ENCODE measurements at places on chromosomes 7 and 10. TPM values are rescaled to one million over a fixed set of nuclear protein-coding genes. Genes with fewer than 3 reads are reported as not detected.

DNA sequence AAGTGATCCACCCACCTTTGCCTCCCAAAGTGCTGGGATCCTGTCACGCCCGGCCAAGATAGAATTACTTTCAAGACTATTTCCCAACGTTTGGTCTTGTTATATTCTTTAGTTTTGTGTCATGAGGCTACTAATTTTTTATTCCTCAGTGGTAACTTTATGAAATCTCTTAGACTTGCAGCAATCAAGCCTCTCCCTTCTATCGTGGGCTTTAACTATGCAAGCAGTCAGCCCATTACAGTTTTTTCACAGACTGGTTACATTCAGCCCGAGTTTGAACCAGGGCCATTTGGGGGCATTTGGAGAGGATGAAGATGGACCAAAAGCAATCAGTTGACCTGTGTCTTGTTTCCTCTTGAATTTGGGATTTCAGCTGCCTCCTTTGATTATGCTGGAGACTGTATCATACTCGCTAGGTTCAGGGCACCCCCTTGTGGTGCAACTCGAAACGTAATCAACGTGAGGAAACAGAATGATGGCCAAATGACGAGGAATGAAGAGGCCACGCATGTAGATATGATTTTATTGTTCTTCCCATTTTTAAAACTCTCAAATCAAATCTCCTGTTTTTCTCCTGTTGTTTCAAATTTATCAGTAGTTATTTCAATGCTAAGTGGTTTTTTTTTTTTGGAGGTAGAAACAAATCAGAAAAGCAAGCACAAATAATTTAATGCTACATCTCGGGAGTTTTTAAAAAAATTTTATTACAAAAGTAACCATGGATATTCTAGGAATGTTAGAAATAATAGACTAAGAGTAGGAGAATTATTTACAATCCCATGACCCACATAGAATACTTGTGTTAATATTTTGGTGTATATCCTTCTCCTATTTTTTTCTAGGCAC is 151.6 kb downstream of the KIAA1217 start:
- H3K36me3 ChIP-seq: no peaks in the 10 kb centered on the region
- DNase-seq: no peak
- H3K4me1 ChIP-seq: peaks cover 10% of the 10 kb centered on the region
- H3K27ac ChIP-seq: no peak overlapping the region
- no peaks in the 10 kb centered on the region for H3K27me3 ChIP-seq

GRCh38 chr7:300048-300447 is 10.1 kb downstream of the FOXL3 start:
- H3K27ac ChIP-seq: no peak overlapping the region
- no peaks in the 10 kb centered on the region for H3K36me3 ChIP-seq
- no peaks in the 10 kb centered on the region for H3K4me1 ChIP-seq

GRCh38 chr10:48516911-48517310 is 88.0 kb downstream of the ARHGAP22 start:
- DNase-seq: no peak
- no peak overlapping the region for H3K27ac ChIP-seq
- H3K36me3 ChIP-seq: no peaks in the 10 kb centered on the region
- no peaks in the 10 kb centered on the region for H3K4me1 ChIP-seq
- H3K27me3 ChIP-seq: no peaks in the 10 kb centered on the region
- H3K4me3 ChIP-seq: no peak overlapping the region

GRCh38 chr7:27641581-27642230 is 21.0 kb downstream of the HIBADH start:
- no peaks in the 10 kb centered on the region for H3K36me3 ChIP-seq
- no peaks in the 10 kb centered on the region for H3K27me3 ChIP-seq

DNA sequence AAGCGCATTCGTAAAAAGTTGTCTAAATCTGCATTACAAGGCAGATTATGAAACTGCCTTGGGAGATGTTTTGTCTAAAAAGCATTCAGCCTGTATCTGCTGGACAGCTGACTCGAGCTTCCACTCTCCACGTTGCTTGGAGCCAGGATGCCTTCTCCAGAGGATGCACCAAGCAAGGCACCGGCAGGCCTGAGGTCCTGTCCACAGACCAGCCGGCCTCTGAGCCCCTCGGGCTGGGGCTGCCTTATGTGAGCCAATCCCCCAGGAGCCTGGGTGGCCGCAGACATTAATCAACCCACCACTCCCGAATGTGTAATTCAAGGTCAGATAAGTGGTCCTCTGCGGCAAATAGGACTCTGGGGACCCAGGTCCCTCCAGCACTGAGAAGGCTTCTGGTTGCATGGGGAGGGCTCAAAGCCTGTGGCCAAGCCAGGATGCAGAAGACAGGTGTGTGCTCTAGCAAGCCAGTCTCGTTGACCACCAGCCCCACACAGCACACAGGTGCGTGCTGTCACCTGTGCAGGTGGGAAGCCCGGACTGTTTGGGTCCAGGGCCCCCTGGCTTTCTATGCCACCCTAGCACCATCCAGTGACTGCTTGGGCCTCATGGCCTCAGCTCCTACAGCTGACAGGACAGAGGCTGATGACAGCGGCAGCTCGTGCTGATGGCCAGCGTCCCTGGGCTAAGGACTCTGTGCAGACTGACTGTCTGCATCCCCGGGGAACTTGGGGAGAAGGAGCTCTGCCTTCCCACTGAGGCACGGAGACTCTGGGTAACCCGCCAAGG is 4.8 kb upstream of the RET start:
- no peak for DNase-seq
- H3K27ac ChIP-seq: no peak overlapping the region
- peaks cover 9% of the 10 kb centered on the region for H3K4me1 ChIP-seq
- H3K36me3 ChIP-seq: no peaks in the 10 kb centered on the region
- H3K27me3 ChIP-seq: no peaks in the 10 kb centered on the region
- no peak overlapping the region for H3K4me3 ChIP-seq

DNA sequence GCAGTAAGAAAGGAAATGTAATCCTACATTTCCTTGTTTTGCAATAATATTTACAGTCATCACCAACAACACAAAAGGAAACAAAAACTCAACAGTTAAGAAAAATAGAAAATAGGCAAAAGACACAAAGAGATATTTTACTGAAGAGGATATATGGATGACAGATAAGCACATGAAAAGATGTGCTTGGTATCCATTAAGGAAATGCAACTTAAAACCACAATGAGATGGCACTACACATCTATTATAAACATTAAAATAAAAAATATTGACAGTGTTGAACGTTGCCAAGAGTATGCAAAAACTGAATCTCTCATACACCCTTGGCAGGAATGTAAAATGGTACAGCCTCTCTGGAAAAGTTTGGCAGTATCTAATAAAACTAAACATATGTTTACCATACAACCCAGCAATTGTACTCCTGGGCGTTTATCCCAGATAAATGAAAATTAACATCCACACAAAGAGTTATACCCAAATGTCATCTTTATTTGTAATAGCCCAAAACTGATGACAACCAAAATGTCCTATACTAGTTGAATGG is 5.4 kb downstream of the CEP41 start:
- no peak for DNase-seq
- H3K4me1 ChIP-seq: peaks cover 17% of the 10 kb centered on the region
- no peak overlapping the region for H3K4me3 ChIP-seq
- H3K36me3 ChIP-seq: no peaks in the 10 kb centered on the region
- H3K27me3 ChIP-seq: no peaks in the 10 kb centered on the region

- no peak overlapping the region for H3K27ac ChIP-seq
- DNase-seq: no peak
- no peak overlapping the region for H3K4me3 ChIP-seq
- H3K36me3 ChIP-seq: no peaks in the 10 kb centered on the region
Observed at GRCh38 chr10:124338276-124338925, 80.3 kb downstream of the OAT start.

Gene FAM171A1
- total RNA-seq: 15.0 TPM

Gene HABP2
- total RNA-seq: not detected

Gene PRLHR
- total RNA-seq: 2.1 TPM

Gene SPOCK2
- 12.1 TPM for total RNA-seq

Measured in esophagus muscularis mucosa (tissue), 4 donors.